Renal cortex interstitium (tissue), 15 donors: ENCODE measurements at places on chromosomes 7 and 10. TPM values are rescaled to one million over a fixed set of nuclear protein-coding genes. Genes with fewer than 3 reads are reported as not detected.

GRCh38 chr7:134391223-134391622 is 67.7 kb downstream of the AKR1B1 start:
- DNase-seq: no peak

GRCh38 chr7:28178599-28178998 is 2.0 kb downstream of the JAZF1 start:
- no peak for DNase-seq

DNA sequence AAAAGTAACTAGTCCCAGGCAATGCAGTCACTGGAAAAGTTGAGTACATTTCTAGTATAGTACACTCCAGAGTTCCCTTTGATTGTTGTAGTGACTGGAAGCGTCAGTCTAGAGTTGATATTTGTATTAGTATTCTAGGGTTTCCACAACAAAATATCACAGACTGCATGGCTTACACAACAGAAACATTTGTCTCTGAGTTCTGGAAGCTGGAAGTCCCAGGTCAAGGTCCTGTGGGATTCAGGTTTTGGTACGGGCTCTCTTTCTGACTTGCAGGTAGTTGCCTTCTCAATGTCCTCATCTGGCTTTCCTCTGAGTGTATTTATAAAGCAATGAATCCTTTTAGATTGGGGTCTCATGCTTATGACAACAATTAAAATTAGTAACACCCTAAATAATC is 1119.1 kb upstream of the PHF14 start:
- no peak for DNase-seq

- no peak for DNase-seq
Measured at GRCh38 chr10:103720964-103721335, 134.4 kb downstream of the SH3PXD2A start.

- DNase-seq: peak; percentile 24
Measured at GRCh38 chr7:108246227-108246837, 116.2 kb upstream of the LAMB4 start.

DNA sequence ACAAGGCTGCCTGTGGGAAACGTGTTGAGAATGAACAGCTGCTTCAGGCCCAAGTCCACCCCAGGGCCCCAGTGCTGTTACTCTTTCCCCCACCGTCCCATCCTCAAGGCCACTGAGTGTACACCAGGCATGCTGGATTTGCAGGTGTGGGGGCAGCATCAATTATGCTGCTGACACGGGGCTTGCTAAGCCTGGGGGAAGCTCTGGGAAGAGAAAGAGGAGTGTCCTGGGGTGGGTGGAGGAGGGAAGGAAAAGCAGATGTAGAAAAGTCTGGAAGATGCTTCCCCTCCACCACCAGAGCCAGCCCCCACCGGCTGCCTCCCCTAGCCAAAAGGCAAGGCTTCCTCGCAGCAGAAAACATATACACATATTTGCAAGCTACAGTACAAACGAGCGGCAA is 153.9 kb downstream of the CDH23 start:
- no peak for DNase-seq

DNA sequence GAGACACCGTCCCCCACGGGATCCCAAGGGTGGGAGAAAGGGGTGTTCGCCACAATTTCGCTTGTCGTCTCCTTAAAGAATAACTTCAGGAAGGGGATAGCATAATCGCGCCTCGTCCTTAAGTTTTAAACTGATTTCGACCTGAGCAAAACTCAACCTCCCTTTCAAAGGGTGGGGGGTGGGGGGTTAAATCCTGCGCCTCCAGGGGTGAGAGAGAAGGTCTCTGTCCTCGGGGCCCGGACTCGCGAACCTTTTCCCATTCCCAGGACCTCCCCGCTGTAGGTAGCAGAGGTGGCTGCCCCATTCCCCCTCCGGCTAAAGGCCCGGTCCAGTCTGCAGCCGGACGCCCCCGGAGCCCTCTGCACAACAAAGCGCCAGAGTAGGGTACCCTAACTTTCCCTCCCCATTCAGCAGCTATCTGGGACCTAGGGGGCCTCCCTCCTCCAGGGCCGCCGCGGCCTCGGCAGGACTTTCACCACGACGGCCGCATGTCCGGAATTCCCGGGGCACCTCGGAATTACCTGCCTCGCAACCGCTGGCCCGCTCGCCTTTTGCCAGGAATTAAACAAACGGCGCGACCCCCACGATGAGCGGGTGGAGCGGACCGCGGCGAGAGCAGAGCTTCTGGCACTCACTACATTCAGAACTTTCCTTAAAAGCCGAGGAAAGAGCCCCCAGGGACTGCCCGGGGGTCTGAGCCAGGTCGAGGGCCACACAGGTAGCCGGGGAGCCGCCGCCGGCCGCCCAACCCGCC is 1.7 kb downstream of the CDK6 start:
- no peak for DNase-seq

DNA sequence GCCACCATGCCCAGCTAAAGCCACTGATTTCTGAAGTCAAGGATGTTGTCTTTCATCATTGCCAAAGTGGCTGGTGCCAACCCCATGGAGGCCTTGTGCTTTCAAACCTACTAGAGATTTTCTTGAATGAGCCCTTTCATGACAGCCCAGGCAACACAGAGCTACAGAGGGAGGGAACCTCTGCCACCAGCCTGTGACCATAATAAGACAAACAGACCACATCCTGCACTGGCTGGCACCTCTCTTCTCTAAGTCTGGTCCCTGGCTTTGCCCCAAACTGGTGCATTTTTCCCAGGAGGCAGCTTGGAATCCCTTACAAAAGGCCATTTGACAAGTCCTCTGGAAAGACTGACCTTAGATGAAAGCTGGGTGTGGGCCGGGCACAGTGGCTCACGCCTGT is 348.8 kb downstream of the GALNT17 start:
- no peak for DNase-seq

The IDI2 gene
- 0.11 TPM for polyA plus RNA-seq

The WEE2 gene
- polyA plus RNA-seq: 0.17 TPM

The ABCB1 gene
- 26.8 TPM for polyA plus RNA-seq
